ENCODE measurements at places on chromosomes 7 and 10. TPM values are rescaled to one million over a fixed set of nuclear protein-coding genes. Genes with fewer than 3 reads are reported as not detected.

The GPNMB gene
- 7.2 TPM for total RNA-seq

The FAM185A gene
- total RNA-seq = 20.3 TPM

The PKD2L1 gene
- total RNA-seq = 0.46 TPM

The PDLIM1 gene
- total RNA-seq = 2.1 TPM

The ADAMTS14 gene
- total RNA-seq = 0.23 TPM

The VIPR2 gene
- total RNA-seq = 2.8 TPM

The MKX gene
- total RNA-seq = 3.2 TPM

The ANKRD1 gene
- not detected for total RNA-seq

The PARP12 gene
- 6.0 TPM for total RNA-seq

The CDCA7L gene
- 26.8 TPM for total RNA-seq

The AGMO gene
- total RNA-seq = 0.69 TPM

The EGR2 gene
- 1.2 TPM for total RNA-seq
